ENCODE measurements at places on chromosomes 1 and 21.

DNA sequence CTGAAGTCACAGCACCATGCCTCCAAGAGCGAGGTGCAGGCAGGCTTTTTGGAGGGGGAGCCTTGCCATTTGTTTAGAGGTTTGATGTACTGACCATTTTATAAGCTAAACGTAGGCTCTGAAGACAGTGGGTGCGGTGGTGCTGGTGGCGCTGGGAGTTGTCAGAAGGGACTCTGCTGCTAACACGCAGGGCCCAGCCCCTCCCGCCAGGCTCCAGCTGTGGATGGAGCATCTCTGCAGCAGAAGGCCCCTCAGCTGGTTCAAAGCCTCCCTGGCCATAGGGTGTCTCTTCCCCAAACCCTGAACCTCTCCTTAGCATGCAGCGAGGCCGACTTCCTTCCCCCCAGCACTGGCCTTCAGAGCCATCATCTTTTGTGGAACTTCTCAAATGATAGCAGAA, 105.3 kb downstream of the AJAP1 start:
- DNase-seq: no peak

DNA sequence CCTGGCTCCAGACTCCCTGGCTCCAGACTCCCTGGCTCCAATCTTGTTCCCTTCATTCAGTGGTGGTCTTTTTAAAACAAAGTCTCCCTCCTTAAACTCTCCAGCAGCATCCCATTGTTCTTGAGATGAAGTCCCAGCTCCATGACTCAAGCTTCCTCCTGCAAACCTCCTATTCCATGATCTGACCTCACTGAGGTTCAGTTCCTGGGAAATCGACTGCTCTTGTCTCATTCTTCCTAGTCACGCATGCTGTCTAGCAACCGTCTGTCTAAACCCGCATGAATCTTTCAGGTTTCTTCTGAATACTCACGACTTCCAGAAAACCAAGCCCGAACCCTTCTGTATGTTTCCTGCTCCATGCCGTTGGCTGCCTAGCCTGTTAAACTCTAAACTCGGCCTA, 91.9 kb downstream of the RAVER2 start:
- no peak for DNase-seq

DNA sequence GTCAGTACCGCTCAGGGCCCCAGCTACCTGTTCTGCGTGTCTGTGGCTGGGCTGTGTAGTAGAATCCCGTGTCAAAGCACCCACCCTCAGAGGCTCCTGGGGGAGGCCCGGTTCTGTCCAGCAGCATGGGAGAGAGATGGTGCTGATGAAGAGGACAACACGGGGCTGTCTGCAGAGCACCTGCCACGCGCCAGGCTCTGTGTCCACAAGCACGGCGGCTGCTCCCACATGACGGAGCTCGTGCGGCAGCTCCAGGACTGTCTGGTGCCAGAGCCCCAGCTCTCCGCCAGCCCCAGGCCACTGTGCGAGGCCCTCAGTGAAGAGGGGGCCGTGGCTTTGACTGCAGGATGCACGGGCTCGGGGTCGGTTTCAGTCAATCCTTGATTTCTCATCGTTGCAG, 42.0 kb upstream of the TSPEAR start:
- DNase-seq: no peak

DNA sequence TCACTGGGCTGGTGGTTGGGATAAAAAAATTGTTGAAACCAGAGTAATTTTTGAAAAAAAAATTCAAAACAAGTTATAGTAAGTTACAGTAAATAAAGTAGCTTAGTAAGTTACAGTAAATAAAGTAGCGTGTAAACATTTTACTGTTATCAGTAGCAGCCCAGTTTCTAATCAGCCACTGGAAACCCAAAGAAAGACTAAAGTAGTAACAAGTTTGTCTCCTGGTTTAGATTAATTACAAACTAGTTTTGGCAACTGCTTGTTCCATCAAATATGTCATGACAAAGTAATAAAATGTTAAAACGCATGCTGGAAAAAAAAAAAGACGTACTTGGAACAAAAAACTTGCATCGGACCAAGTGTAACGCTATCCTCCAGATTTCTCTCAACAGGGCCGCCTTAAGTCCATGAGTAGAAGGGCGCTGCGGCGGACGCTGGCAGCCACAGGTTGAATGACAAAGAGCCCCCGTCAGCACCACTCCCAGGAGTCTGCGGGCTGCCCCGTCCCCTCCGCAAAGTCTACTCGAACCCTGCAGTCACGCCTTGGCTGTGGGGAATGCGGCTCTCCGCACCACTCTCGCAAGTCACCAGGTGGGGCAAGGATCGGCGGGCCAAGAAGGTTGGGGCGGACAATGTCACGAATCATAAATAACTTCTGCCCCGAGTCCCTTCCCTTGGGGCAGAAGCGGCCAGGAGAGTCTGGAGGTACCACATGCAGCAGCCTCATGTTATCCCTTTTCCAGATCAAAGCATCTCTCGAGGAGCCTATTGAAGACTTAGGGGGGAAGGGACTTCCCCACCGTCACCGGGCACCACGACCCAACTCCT, 837 bp downstream of the SLC16A1 start:
- DNase-seq: peak; percentile 86

DNA sequence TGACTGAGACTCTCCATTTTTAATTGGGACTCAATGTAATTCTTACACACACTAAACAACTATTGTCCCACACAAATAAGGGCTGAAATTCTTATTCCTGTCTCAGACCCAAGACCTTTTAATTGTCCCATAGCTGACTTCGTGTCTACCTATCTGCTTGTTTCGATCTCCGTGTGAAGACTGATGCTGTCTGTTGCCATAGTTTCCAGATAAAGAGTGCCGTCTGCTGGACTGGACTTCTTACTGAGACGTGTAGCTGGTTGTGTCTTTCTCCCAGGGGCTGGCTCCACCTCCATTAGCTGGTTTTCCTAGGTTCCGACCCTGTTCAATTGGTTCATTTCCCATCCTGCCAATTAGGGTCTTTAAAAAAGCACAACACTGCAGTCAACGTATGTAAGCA, 235.3 kb upstream of the PLXNA2 start:
- DNase-seq: no peak

GRCh38 chr1:32480003-32480402, 15.1 kb downstream of the ZBTB8B start:
- no peak for DNase-seq

GRCh38 chr1:47617381-47618221, 179.8 kb downstream of the FOXD2 start:
- no peak for DNase-seq

GRCh38 chr1:234655328-234656069, 45.5 kb upstream of the IRF2BP2 start:
- no peak for DNase-seq

DNA sequence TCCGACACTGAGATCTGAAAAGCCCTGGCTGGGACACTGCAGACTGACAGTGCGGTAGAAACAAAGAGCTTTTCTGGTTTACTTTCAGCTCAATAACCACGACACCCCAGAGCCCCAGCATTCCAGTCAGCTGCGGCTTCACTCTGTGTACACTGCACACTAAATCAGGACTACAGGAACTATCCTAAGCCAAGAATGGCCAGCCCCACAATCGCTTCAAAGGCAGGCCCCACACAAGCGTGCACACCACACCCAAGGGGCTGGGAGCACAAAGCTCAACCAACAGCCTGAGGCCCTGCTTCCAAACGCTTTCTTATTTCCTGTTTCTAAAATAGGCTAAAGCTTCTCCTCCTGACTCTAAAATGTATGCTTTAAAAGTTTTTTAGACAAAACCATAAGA, 28.4 kb downstream of the URB1 start:
- no peak for DNase-seq

- DNase-seq: no peak
These were observed 163.6 kb upstream of the C1orf21 start for GRCh38 chr1:184223216-184223615.

- no peak for DNase-seq
These were observed 347.9 kb upstream of the ADGRL2 start for GRCh38 chr1:81452693-81453366.

GRCh38 chr1:36613721-36614120, 131.0 kb upstream of the CSF3R start:
- no peak for DNase-seq

DNA sequence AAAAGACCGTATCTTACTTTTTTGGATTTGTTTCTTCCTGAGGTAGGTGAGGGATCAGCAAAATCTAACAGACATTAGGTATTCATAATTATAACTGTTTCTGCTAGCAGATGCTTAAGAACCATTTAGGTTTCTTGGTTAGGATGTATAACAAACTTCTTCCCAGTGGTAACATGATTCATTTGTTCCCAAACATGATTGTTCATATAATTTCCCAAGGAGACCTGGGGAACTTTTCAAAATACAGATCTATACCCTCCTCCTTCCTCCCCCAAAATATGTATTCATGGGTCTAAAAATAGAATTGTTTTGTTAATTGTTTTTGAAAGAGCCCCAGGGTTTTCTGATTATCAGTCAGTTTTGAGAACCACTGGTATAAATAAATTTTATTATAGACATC, 228.2 kb downstream of the COP1 start:
- no peak for DNase-seq

- peak; percentile 22 for DNase-seq
These were observed 62.7 kb downstream of the DMAP1 start for GRCh38 chr1:44275991-44276405.

- no peak for DNase-seq
These were observed 66.7 kb downstream of the ITPKB start for GRCh38 chr1:226672339-226672762.

DNA sequence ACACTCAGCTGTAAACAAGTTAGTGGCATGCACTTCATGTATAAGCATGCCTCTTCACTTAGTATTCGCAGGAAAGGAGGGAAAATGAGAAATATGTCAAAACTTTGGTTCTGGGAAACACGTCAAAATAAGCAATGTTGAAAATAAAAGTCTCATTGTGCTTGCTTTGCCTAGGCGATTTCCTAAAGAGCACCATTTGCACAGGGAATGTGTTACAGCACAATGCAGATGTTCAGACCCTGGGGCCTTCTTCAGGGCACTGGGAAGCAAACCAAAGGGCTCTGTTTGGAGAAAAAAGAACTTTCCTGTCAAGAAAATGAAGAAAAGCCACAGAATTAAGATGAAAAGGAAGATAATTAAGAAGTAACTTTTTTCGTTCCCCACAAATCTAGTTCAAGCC, 98.6 kb upstream of the PLD5 start:
- DNase-seq: no peak

Measured in HAP-1 (cell line).